ENCODE measurements at places on chromosomes 4 and X. TPM values are rescaled to one million over a fixed set of nuclear protein-coding genes. Genes with fewer than 3 reads are reported as not detected.

The RNF175 gene
- polyA plus RNA-seq, result not detected

GRCh38 chr4:25993395-25994185, 79.6 kb downstream of the SMIM20 start:
- DNase-seq, result peak; percentile 23
- no peak overlapping the region for H3K4me3 ChIP-seq
- H3K27me3 ChIP-seq, result no peaks in the 10 kb centered on the region
- H3K36me3 ChIP-seq, result no peaks in the 10 kb centered on the region

DNA sequence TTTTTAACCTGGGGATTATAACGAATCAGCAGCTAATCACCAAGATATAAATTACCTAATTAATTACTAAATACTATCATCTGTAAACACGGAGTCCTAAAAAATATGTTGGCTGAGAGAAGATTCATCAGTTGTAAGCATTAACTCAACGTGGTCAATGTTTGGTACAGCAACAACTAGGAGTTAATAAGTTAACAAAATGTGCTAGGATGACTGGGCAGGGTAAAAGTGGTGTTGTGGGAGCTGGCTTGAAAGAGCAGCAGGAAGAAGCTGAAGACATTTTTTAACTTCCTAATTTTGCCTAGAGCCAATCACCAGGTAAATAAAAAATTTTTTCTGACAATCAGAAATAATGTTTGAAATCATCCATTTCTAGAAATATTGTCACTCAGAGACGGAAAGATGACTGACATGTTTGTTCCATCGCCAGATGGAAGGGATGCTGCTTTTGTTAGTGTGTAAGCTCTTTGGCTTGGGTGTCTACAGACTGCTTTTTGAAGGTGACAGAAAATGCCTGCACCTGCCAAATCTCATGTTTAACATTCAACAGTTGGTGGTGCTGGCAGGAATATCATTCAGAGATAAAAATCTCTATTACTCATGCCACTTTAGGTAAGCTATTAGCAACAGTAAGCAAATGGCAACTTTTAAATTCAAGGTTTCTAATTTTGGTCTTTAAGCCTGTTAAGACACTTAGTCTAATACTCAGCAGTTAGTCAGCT, 1126.9 kb downstream of the STPG2 start:
- DNase-seq, result no peak
- no peaks in the 10 kb centered on the region for H3K4me1 ChIP-seq
- no peaks in the 10 kb centered on the region for H3K27me3 ChIP-seq

- H3K27me3 ChIP-seq, result no peaks in the 10 kb centered on the region
- no peak overlapping the region for H3K4me3 ChIP-seq
- peaks cover 3% of the 10 kb centered on the region for H3K4me1 ChIP-seq
- no peak overlapping the region for H3K27ac ChIP-seq
- no peak for DNase-seq
These were observed 76.1 kb downstream of the SLIT2 start for GRCh38 chr4:20327808-20328207.

- no peak for DNase-seq
- no peak overlapping the region for H3K4me3 ChIP-seq
- H3K27ac ChIP-seq, result no peak overlapping the region
- H3K36me3 ChIP-seq, result no peaks in the 10 kb centered on the region
These were observed 20.3 kb downstream of the CFAP99 start for GRCh38 chr4:2438822-2439718.

GRCh38 chr4:67694662-67695061, 6.3 kb downstream of the UBA6 start:
- H3K27me3 ChIP-seq, result no peaks in the 10 kb centered on the region
- no peak for DNase-seq
- no peak overlapping the region for H3K4me3 ChIP-seq
- no peaks in the 10 kb centered on the region for H3K36me3 ChIP-seq

DNA sequence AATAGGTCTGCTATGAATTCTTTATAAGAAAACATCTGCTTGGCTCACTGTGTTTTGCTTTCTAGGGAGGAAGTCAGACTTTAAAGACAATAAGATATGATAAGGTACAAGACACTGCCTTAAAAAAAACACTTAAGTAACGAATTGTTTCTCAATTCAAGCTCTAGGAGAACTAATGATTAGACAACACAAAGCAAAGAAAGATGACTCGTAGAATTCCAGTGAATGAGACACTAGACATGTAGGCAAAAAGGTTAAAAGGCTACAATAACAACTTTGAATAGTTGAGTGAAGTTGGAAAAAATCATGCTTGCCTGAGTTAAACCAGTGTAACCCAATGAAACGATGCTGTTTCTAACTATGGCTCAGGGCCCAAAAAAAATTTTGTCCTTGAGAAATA, 344.4 kb upstream of the ACTRT1 start:
- DNase-seq, result no peak
- no peaks in the 10 kb centered on the region for H3K4me1 ChIP-seq
- no peak overlapping the region for H3K4me3 ChIP-seq
- H3K36me3 ChIP-seq, result no peaks in the 10 kb centered on the region
- no peaks in the 10 kb centered on the region for H3K27me3 ChIP-seq

Measured in fibroblast of lung (primary cell).